ENCODE measurements at places on chromosomes 3 and 15.

DNA sequence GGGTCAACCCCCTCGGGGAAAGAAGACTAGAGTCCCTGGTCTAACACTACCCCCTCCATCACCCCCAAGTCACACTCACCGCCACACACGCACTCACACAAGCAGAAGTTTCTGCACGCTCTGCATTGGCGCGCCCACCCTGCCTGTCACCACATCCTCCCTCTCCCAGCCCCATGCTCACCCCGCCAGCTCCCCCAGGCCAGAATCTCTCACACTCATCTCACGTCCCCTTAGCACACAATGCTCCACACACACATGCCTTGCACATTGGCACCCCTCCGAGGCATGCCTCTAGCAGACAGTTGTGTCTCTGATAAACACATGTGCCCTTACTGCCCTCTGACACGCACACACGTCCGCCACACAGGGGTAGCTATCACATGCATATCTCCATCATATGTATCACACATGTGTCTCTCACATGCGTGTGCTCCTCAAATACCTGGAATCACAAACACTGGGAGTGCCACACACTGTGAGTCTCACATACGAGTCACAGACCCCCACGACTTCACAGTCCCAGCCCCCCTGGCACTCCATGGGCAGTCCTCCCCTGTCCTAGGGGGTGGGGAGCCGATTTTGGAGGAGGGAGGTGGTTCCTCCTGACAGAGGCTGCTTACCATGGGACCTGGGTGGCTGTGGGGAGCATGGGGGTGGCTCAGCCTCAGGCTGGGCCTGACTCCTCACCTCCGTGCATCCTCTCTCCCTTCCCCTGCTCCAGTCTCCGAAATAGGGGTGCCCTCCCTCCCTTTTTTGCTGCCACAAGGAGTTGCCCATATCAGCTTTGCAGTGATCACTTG lies 898 bp downstream of the FBLN2 start:
- DNase-seq: peak; percentile 38

DNA sequence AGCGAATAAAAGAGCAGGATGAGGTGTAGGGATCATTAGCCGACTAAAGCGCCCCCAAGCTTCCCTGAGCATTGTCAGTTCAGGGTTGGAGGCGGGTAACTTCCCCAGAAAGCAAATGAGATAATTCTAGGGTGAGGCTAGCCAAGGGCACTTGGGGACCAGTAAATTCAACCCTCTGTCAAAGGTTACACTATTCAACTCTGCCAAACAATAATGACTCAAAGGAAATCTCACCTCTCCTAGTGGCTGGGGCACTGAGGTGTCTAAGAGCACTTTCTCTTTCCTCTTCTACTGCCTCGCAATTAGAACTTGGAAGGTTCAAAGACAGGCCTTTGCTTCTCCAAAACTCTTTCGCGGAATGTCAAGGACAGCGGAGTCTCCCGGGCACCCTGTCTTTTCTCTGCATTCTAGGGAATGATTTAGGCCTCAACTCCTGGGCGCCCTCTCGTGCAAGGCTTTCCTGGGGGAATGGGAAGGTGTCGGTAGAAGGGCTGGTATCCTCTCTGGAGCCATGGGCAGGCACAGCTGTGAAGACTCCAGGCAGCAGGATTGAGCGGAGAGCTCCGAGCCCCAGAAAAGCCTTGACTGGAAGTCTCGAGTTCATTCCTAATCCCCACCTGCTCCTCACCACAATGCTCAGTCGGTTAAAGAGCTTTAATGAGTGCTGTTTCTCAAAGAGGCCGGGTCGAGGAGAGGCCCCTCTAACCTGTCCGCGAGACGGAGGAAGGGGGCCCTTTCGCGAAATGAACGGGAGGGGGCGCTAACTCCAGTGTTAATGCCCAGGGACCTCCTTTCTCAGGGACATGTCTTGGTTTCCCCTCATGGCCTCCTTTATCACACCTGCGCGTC lies 21.9 kb downstream of the ZIC4 start:
- no peak for DNase-seq

GRCh38 chr15:66899555-66900350 lies 165.6 kb upstream of the SMAD3 start:
- DNase-seq: no peak

- no peak for DNase-seq
Observed at GRCh38 chr3:104149154-104149553, 1217.6 kb upstream of the ALCAM start.

- DNase-seq: no peak
Observed at GRCh38 chr3:127299276-127299675, 11.4 kb upstream of the PRR20G start.

DNA sequence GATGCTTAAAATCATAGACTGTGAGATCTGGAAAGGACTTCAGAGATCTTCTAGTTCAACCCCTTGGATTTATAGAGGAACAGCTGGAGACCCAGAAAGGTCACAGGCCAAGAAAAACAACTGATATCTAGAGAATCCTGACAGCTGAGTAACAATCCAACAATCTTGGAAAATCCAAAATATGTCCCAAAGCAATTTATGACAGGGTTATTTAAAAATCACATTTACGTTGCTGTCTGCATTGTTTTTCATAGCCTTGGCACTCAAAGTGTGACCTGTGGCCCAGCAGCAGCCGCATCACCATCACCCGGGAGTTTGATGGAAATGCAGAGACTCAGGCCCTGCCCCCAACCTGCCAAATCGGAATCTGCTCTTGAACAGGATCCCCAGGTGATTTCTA lies 78.8 kb downstream of the FBN1 start:
- no peak for DNase-seq

DNA sequence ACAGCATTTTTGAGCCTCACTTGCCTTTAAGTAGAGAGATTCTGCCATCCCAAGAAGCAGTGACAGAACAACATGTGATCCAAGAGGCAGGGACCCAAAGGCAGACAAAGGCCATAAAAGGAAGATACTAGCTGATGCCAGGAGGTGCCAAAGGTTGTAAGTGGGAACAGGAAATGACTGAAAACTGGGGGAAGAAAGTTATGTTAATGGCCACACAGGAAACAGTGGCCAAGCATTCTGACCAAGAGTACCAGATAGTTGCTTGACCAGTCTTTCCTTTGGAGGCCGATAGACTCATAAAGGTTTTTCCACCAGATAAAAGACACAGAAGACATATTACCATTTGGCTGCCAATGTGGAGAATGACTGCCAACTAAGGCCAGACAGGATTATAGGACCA lies 274.5 kb upstream of the PEX5L start:
- no peak for DNase-seq

- DNase-seq: no peak
Observed at GRCh38 chr3:147962408-147963164, 553.4 kb downstream of the ZIC1 start.

- no peak for DNase-seq
Observed at GRCh38 chr15:58306591-58307312, 125.0 kb upstream of the LIPC start.

DNA sequence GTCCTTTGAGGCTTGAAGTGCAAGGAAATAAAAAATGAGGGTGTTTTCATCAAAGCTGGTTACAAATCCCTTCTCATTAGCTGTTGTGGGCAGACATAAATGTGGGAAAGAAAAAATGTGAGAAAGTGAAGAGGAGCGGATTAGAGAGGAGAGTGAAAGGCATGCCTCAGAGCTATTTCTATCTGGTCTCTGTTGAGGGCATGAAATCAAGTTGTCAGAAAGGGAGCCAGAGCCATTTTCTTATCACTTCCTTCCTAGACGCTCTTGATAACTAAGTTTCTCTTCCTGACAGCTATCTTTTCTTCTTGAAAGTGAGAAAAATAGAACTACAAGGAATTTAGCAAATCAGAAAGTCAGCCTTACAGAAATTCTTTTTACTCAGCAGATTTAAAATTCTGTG lies 20.8 kb upstream of the CAPN3 start:
- DNase-seq: no peak

GRCh38 chr3:33658039-33658438 lies 60.0 kb downstream of the CLASP2 start:
- no peak for DNase-seq

DNA sequence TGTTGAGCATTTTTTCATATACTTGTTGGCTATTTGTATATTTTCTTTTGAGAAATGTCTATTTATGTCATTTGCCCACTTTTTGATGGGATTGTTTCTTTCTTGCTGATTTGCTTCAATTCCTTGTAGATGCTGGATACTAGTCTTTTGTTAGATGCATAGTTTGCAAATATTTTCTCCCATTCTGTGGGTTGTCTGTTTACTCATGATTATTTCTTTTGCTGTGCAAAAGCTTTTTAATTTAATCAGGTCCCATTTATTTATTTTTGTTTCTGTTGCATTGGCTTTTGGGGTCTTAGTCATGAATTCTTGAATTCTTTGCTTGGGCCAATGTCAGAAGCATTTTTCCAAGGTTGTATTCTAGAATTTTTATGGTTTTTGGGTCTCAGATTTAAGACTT lies 251.7 kb downstream of the WNT5A start:
- no peak for DNase-seq

DNA sequence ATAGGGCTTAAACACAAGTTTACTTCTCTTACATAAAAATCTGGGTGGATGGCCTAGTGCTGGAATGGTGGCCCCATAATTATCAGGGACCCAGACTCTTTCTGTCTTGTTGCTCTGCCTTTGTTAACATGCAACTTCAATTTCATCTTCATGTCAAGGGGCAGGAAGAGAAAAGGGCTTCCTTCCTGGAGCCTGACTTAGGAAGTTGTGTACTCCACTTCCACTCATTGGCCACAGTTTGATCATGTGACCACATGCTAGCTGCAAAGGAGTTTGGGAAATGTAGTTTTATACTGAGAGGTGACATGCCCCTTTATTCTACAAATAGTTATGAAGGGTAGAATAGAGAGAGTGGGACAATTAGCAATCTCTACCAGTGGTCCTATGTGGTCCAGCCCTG lies 39.3 kb downstream of the RHCG start:
- DNase-seq: no peak

GRCh38 chr15:69288531-69289341 lies 10.0 kb upstream of the PAQR5 start:
- DNase-seq: no peak

DNA sequence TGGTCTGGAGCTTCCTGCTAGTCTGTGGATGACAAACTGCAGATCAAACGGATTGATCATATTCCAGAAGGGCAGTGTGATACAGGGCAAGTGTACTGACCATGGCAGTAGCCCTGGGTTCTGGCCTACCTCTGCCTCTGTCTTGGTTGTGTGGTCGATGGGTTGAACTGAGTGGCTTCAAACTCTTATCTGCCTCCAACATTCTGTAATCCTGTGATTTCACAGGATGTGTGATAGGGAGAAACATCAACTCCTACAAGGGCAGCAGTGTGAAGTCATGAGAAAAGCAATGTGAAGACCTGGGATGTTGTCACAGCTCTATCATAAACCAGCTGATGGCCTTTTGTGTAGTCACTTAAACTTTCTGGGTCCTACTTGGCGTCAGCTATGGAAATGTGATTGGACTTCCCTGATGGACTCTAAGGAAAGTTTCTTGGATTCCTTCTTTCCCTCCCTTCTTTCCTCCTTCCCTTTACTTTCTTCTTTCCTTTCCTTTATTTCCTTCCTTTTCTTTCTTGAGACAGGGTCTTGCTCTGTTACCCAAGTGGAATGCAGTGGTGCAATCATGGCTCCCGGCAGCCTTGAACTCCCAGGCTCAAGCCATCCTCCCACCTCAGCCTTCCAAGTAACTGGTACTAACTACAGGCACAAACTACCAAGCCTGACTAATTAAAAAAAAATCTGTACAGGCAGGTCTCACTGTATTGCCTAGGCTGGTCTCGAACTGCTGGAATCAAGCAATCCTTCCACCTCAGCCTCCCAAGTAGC lies 114.8 kb downstream of the BBX start:
- DNase-seq: no peak

DNA sequence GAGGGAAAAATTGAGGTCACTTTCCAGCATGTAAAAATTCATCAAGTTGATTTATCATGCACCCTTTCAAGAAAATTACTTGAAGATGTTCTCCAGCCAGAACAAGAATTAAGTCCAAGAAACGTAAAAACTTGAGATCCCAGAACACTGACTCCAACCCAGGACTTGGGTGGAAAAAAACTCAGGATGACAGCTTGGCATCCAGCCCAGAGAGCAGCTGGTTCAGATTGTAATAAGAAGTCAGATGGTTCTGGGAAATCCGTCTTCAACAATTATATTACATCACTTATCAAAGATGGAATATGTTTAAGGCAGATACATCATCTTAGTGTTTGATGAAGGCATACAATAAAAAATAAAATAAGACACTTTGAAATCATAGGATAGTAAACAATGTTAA lies 23.0 kb upstream of the DNAJC13 start:
- no peak for DNase-seq

DNA sequence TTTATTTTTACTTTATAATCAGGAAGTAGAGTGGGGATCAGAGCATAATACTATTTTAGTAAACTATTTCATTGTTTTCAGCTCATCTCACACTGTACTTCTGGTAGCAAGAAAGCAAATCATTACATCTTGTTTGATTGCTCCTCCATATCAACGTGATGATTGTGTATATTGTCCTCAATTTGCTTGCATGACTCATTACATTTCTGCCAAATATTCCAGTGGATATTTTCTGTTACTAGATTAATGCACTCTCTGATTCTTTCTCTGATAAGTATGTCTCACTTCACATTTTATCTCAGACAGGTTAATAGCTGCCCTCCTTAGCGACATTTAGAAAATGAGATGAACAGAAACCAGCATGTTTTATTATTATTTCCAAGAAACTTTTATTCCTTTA lies 1145.3 kb downstream of the OTOL1 start:
- DNase-seq: no peak

- no peak for DNase-seq
Observed at GRCh38 chr15:100928632-100929280, 9.6 kb downstream of the LRRK1 start.

- DNase-seq: peak; percentile 20
Observed at GRCh38 chr3:134364061-134364935, 9.9 kb downstream of the AMOTL2 start.

- DNase-seq: no peak
Observed at GRCh38 chr3:152849996-152850578, 15.2 kb downstream of the P2RY1 start.

DNA sequence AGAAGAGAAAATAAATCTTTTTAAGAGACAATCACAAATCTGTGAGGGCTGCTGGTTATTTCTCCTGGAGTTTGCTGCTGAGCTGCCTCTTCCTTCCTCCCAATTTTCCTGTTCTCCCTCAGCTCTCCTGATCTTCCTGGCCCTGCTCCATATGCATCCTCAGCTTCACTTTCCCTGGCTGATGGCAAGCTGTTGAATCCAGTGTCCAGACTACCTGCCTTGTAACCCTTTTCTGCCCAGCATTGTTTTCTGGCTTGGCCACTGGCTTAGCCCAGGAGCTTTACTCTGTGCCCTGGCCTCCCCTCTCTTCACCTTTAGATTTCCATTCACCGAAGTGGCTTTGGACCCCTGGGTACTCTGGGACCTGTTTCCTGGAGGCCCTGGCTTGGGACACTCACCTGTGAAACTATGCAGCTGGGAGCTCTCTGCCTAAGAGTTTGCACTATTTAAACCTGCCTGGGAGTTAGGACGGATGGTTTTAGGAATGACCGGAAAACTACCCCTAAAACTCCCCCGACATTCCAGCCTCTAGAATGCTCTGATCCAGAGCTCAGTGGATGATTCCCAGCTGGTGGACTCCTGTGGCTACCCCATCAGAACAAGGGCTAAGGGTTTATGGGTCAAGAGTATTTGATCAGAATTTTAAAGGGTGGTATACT lies 90.0 kb downstream of the RBPMS2 start:
- no peak for DNase-seq

GRCh38 chr3:15667484-15667883 lies 65.9 kb downstream of the BTD start:
- DNase-seq: peak; percentile 14

- DNase-seq: peak; percentile 48
Observed at GRCh38 chr15:99704444-99704838, 28.8 kb downstream of the LYSMD4 start.

Data from CD4-positive, alpha-beta T cell treated with Interferon alpha-2 for 1 hour (primary cell).